PC-3 (cell line): ENCODE measurements at places on chromosomes 12 and 14.

DNA sequence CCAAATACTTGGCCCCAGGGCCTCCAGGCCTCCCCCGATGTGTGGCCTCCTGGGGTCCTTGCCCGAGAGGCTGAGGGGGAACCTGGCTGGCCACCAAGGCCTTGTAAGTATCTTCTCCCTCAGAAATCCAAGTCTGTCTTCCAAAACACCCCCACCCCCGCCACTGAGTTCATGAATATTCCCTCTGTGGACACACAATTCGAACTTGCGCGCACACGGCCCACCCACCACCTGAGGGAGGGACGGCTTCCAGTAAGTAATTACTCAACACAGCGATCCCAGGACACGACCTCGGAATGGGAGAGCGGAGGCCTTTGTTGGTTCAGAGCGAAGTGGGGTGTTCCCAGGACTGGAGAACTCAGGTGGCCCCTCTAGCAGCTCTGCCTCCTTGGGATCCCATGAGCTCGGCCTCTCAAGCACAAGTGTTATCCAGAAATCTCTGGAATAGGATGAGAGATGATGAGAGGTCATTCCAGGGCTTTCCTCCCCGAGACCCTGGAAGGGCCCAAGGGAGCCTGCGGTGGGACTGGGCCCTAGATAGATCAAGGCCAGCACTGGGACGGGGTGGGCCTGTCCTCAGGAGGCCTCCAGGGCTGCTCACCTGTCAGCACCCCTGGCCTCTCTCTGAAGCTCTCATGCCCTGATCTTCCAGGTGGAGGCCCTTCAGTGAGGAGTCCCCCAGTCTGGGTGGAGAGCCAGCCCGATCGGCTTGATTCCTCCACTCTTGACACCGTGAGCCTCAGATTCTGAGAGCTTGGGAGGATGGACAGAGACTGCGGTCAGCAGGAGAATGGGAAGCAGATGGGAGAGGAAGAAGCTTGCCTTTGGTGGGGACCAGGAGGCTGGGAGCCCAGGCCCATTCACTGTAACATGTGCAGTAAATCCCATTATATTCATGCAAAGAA lies 219.0 kb upstream of the RTL1 start:
- no peak for DNase-seq
- no peaks in the 10 kb centered on the region for H3K27me3 ChIP-seq
- no peaks in the 10 kb centered on the region for H3K4me1 ChIP-seq
- H3K36me3 ChIP-seq: no peaks in the 10 kb centered on the region
- H3K4me3 ChIP-seq: no peak overlapping the region

DNA sequence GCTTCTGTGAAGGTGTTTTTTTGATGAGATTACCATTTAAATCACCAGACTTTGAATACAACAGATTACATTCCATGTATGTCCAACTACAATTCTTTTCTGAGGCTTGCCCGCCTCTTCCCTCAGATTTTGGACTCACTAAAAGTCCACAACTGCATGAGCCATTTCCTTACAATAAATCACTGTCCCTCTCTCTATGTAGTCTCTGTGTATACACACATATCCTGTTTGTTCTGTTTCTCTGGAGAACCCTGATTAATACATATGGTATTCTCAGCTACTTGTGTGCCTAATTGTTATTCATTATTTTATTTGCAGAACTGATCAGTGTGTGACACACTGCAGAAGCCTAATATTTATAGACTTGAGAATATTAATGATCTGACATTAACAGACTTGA lies 2.4 kb upstream of the MIPOL1 start:
- DNase-seq: peak; percentile 91
- peak overlapping the region; percentile 81 for H3K27ac ChIP-seq

GRCh38 chr12:42673535-42673934 lies 84.0 kb upstream of the PRICKLE1 start:
- no peak overlapping the region for H3K4me3 ChIP-seq
- H3K36me3 ChIP-seq: no peaks in the 10 kb centered on the region
- H3K27me3 ChIP-seq: no peaks in the 10 kb centered on the region
- DNase-seq: no peak
- H3K4me1 ChIP-seq: no peaks in the 10 kb centered on the region
- H3K27ac ChIP-seq: no peak overlapping the region

DNA sequence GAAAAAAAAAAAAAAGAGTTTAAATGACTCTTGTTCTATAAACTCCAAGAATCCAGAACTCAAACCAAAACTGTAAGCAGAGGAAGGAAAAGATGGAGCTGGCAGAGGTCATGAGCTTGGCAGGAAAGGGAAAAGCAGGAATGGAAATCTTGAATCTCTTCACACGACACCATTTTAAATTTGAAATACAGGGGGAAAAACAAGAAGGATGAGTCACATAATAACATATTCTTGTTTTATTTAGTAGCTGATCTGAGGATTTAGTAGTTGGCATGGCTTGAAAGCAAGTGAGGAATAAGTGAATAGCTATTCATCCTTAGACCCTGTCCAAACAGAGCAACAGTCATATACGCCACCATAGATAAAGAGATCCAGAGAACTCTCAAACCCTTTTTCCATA lies 35.0 kb downstream of the EPS8 start:
- no peak for DNase-seq
- H3K27me3 ChIP-seq: no peaks in the 10 kb centered on the region
- no peaks in the 10 kb centered on the region for H3K36me3 ChIP-seq

DNA sequence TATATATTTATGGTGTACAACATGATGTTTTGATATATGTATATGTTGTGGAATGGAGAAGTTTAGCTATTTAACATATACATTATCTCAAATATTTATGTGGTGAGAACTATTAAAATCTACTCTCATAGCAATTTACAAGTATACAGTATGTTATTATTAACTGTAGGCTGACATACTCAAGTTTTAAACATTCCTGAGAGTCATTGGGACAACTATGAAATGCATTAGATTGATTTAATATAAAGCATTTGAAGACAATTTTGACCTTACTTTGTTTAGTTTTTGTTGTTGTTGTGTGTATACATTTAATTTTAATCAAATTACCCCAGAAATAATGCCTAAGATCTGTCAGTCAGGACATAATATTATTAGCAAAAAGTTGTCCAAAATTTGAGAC lies 99.5 kb downstream of the LRRK2 start:
- H3K36me3 ChIP-seq: no peaks in the 10 kb centered on the region
- H3K27ac ChIP-seq: no peak overlapping the region
- no peaks in the 10 kb centered on the region for H3K4me1 ChIP-seq
- no peak overlapping the region for H3K4me3 ChIP-seq
- DNase-seq: no peak
- peaks cover 35% of the 10 kb centered on the region for H3K27me3 ChIP-seq

DNA sequence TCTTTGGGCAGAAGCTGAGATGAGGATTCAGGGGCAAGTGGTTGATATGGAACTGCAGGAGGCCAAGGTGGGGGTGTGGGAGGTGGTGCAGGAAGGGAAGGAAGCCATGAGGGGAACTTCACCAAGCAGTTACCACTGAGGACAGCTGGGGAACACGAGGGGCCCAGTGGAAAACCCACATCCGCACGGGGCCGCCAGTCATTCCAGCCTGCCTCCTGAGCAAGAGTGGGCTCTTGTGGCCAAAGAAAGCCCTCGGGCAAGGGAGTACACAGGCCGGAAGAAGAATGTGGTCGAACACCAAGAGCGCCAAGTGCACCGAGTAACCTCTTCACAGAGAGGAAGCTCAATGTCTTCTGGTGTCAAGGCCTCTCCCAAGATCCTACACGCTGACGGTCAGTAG lies 252.2 kb upstream of the FOXN3 start:
- no peaks in the 10 kb centered on the region for H3K36me3 ChIP-seq
- H3K27ac ChIP-seq: no peak overlapping the region
- no peaks in the 10 kb centered on the region for H3K27me3 ChIP-seq
- no peak overlapping the region for H3K4me3 ChIP-seq
- DNase-seq: no peak

DNA sequence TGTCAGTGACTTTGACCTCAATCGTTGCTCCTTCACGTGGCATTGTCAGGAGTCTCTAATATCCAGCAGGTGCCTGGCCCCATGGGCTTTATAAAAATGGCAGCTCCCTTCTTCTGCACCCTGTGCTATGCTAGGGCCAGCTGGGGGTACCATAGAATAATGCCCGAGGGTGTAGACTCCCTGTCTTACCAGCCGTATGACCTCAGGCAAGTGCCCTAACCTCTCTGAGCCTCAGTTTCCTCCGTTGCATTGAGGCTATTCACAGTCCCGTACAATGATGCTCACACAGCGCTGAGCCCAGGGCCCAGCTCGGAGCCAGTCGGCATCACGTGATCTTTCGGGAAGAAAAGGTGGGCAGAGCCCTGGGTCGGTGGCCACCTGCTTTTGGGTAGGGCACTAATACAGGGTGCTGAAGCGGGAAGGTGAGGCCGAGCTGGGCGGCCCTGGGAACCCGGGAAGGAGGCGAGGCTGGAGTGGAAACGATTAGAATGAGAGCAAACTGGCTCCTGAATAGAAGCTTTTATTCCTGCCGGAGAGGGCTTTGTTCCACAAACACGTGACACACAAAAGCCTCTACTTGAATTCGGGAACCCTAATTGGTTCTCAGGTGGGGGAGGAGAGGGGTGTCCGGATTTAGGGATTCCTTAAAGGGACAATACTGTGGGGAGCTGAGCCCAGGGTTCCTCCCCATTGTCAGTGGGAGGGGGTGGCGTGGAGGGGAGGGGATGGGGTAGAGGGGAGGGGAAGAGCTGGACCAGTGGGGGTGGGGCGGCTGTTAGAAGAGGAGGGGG lies 19.9 kb upstream of the MSI1 start:
- 0 out of 2 replicates have a peak, but pooled peaks cover 6% of the 10 kb centered on the region for H3K27me3 ChIP-seq
- DNase-seq: no peak
- no peaks in the 10 kb centered on the region for H3K36me3 ChIP-seq
- H3K4me1 ChIP-seq: no peaks in the 10 kb centered on the region

DNA sequence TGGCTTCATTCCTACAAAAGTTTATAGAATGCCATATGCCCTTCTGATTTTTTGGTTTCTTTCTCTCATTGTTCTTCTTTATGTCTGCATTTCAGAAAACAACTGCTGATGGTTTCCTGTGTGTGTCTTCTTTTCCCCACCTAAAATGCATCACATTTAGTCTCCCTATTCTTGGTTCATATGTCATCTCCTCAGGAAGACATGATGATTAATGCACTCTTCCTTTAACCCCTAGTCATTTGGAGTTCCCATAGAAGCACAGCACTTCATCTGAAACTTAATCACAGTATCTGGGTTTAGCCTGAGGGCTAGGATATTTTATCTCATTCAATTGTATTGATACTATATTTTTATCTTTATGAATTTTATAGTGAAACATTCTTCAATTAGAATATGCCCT lies 21.5 kb downstream of the GNPNAT1 start:
- H3K4me1 ChIP-seq: peaks cover 31% of the 10 kb centered on the region
- no peak overlapping the region for H3K4me3 ChIP-seq
- 0 out of 2 replicates have a peak overlapping the region, but pooled peaks have one; percentile 6 for H3K27ac ChIP-seq
- no peaks in the 10 kb centered on the region for H3K27me3 ChIP-seq
- peaks cover 33% of the 10 kb centered on the region; the same call in 1 of the 2 replicates for H3K36me3 ChIP-seq
- DNase-seq: peak; percentile 11

GRCh38 chr12:9039397-9039977 lies 50.1 kb downstream of the KLRG1 start:
- no peaks in the 10 kb centered on the region; the same call in 1 of the 2 replicates for H3K27me3 ChIP-seq
- no peaks in the 10 kb centered on the region for H3K4me1 ChIP-seq
- H3K36me3 ChIP-seq: no peaks in the 10 kb centered on the region
- H3K27ac ChIP-seq: no peak overlapping the region
- peak; percentile 64 for DNase-seq

DNA sequence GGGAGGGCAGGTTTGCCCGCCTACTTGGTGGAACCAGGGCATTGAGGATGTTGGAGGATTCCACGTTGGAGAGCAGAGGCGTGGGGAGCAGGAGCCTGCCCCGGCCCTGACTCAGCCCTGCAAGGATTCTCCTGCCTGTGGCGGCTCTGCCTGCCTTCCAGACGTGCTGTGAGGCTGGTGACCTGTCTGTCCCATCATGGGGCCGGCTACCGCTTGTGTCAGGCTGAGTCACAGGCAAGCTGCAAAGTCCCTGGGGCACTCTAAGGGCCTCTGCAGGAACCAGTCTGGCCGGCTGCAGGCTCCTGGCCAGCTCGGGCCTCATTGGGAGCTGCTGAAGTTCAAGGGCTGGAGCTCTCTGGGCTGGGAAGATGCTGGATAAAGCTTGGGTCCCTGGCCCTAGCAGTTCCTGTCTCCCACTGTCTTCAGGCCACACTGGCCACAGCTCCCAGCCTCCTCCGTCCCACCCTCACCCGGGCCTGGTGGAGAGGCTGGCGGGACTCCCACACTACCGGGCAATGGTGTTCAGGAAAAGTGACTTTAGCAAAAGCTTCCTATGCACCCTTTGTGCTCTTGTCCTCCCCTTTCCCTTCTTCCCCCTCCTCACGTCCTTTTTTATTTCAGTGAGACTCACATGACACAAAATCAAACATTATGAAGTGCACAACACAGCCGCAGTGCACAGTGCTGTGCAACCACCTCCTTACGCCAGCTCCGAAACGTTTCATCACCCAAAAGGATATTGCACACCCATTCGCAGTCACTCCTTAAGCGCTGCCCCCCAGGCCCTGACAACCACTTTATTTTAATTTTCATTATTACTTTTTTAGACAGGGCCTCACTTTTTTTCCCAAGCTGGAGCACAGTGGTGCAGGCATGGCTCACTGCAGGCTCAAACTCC lies 22.0 kb upstream of the ULK1 start:
- H3K36me3 ChIP-seq: no peaks in the 10 kb centered on the region
- peak overlapping the region; percentile 74 for H3K27ac ChIP-seq
- DNase-seq: peak; percentile 99
- H3K4me1 ChIP-seq: peaks cover 51% of the 10 kb centered on the region

DNA sequence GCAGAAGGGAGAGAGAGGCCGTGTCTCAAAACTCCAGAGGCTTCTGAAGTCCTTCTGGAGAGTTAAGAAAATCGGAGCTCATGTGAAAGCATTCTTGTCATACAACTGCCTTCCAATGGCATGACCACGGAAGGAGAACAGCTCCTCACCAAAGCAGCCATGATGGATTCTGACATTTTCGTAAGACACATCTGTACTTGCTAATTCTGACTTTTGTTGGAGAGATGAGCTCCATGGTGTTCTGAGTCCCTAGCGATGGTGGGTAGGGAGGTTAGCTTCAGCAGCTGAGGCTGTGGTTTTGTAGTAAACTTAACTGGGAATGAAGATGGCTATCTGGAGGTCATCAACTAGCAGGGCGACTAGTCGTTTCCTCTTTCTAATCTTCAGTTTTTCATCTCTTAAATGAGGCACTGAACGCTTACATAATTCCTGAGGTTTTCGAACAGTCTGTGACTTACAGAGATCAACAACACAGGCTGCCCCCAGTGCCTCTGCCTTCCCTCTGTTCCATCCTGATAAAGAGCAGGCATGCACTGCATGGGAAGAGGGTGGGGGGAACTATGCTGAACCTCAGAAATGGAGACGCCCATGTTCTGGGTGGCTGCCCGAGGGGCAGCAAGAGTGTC lies 28.6 kb upstream of the DICER1 start:
- H3K36me3 ChIP-seq: no peaks in the 10 kb centered on the region
- no peak for DNase-seq
- H3K4me1 ChIP-seq: no peaks in the 10 kb centered on the region
- H3K27me3 ChIP-seq: no peaks in the 10 kb centered on the region

GRCh38 chr12:124397399-124397679 lies 102.4 kb downstream of the RFLNA start:
- H3K36me3 ChIP-seq: peaks cover 15% of the 10 kb centered on the region; the same call in 1 of the 2 replicates
- peaks cover 39% of the 10 kb centered on the region for H3K4me1 ChIP-seq
- H3K27me3 ChIP-seq: no peaks in the 10 kb centered on the region
- H3K27ac ChIP-seq: no peak overlapping the region
- no peak for DNase-seq
